Lower leg skin (tissue), 4 donors: ENCODE measurements at places on chromosomes 3 and 15.

GRCh38 chr3:17027318-17027717 is 142.6 kb downstream of the PLCL2 start:
- no peak for DNase-seq

- DNase-seq: no peak
Observed at GRCh38 chr3:46710671-46711295, 6.9 kb downstream of the PRSS50 start.

GRCh38 chr3:153069598-153070510 is 92.2 kb upstream of the RAP2B start:
- DNase-seq: no peak

DNA sequence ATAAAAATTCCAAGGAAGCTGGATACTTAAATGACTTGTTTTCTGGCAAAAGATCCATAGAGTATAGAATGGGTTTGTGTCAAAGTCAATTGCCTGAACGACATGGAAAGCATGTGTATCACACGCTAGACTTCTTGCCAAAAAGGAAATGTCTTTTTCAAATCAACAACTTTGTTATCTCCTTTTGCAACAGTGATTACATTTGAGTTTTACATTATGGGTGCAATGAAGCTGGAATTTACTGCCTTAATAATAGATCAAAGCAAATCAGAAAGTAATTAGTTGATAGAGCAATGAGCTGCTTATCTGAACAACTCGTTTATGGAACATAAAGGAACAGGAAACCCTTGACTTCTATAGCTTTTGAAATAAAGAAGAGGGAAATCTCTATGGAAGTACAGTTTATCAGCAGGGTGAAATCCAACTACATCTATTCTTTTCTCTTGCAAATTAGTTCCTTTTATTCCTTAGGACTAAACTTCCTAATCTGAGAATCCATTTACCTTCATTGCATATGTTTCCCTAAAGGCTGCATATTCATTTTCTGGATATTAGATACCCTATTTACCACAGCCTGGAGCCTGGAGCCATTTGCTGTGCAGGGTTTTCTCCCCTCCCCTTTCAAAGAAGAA is 415.1 kb upstream of the NECTIN3 start:
- no peak for DNase-seq

DNA sequence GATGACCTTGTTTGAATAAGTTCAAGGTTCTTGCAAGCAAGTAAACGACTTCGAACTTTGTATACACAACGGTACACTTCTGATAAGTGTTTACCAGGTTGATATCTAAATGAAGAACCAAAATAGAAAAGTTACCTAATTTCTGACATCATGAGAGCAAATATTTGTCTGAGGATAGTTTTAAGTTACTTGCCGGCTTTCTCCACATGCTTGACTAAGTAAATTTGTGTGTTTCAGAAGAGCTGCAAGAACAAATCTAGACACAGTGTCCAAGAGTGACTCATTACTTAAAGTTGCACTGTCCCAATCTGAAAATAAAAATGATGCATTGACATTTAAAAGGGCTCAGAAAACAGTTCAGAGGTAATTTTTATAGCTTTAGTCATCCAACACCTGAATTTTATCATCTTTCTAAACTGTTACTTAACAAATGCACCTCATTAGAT is 115.1 kb downstream of the HERC1 start:
- DNase-seq: no peak

DNA sequence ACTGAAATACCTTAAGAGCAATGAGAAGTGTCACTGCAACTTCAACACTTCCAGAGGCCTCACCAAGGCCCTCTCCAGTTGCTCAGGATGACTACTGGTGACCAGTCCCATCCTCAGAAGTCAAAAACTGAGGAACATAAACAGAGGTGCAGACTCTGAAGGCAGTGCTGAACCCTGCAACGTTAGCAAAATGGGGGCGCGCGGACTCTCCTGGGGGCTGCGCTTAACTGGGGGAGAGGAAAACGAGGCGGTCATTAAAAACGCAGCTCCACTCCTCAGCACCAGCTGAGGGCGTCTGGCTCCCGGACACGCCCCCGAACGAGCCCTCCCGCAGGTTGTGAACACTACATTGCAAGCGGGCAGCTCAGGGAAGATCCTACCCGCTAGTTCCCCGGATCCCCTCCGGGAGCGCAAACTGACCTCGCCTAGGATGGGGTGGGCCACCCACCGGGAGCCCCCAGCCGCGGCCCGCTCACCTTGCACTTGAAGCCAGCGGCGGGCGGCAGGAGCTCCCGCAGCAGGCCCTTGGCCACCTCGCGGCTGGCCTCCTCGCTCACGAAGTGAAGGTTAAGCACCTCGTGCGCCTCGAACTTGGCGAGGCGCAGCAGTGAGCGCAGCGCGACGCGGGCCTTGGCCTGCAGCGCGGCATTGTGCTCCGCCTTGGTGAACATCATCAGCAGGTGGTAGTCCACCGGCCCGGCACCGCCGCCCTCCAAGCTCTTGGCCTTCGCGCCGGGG is 711 bp downstream of the XXYLT1 start:
- DNase-seq: peak; percentile 87

DNA sequence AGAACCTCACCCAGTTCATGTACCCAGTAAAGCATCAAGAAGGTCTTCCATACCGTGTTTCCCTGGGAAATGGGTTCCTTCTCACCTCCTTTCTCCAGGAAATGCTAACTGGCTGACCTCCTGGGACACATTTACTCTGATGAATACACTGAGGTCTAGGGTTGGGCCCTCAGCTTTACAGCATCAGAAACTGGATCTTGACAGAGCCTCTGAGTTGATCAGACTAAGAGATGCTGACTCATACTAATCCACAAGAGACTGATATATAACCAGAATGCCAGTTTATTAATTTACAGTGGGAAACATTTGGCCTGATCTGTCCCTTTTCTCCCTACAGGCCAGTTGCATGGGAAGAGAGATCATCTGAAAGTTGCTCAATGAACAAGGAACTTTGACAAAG is 55.8 kb downstream of the GTF2E1 start:
- DNase-seq: no peak

DNA sequence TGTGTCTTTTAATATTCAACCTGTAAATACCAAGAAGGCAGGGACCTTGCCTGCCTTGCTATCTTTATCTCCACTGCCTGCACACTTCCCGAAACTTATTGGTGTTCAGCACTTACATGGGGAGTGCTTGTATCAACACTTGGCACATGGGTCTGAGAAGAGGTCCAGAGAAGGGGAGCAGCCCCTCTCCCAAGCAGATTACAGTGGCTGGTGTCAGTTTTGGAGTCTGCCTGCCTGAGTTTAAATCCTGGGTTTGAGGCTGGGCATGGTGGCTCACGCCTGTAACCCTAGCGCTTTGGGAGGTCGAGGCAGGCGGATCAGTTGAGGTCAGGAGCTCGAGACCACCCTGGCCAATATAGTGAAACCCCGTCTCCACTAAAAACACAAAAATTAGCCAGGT is 20.3 kb downstream of the MESD start:
- DNase-seq: no peak

- no peak for DNase-seq
Observed at GRCh38 chr15:81199031-81199779, 2.5 kb downstream of the IL16 start.

- DNase-seq: no peak
Observed at GRCh38 chr3:43638594-43639447, 17.0 kb upstream of the ANO10 start.

- DNase-seq: no peak
Observed at GRCh38 chr15:39979606-39980005, 45.7 kb downstream of the EIF2AK4 start.

GRCh38 chr15:75647370-75648155 is at the start of gene SNX33:
Gene SNX33 (plus strand): TSS chr15:75647912. CDS start chr15:75649103, 1,191 bp downstream.
- DNase-seq: peak; percentile 95

DNA sequence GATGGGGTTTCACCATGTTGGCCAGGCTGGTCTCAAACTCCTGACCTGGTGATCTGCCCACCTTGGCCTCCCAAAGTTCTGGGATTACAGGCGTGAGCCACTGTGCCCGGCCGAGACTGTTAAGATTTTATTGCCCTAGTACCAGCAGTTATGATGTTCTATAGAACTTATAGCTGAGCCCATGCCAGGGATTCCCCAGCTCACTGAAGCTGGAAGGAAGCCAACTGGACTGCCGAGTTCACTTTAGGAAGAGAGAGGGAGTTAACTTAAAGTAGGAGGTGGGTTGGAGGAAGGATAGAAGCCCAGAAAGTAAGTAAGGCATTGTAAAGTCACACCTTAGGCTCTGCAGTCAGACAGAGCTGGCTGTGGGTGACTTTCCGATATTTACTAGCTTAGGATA is 101.1 kb upstream of the BOC start:
- no peak for DNase-seq

GRCh38 chr15:66374179-66374578 is 12.5 kb upstream of the MAP2K1 start:
- DNase-seq: no peak

DNA sequence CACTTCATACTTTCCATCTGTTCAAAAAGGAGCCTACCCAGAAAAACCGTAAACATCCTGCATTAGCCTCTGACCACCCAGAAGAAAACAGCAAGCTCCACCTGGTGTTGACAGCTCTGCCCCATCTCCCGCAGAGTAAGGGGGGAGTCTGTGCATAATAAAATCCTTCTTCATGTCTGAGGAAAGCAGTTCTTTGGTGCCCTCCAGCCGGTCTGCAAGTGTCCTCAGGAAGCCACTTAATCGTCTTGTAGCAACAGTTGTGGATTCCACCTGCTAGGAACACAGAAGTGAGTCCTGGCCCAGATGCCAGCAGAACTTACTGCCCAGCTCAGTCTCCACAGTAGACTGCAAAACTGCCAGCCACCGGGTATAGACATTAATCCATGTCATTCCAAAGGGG is 22.5 kb downstream of the RIOX2 start:
- no peak for DNase-seq

- no peak for DNase-seq
Observed at GRCh38 chr15:88393719-88394519, 73.3 kb downstream of the MRPL46 start.

GRCh38 chr15:57033715-57034439 is 115.4 kb downstream of the TCF12 start:
- no peak for DNase-seq

DNA sequence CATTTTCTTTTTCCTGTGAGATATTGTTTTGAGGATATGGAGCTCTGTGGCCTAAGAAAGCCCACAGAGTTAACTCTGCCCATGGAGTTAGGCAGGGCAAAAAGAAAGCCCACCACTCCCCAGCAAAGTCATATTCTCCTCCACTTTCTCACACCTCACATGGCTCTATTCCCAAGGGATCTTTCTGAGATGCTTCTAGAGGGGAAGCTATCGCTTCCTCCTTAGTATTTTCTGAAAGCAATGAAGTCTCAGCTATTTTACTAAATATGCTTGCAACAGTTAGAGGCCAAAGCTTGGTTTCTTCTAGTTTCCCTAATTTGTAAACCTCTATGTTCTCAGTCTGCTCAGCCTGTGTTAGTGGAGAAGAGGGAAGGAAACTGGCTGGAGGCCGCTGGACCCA is 80.3 kb upstream of the EOMES start:
- DNase-seq: no peak

DNA sequence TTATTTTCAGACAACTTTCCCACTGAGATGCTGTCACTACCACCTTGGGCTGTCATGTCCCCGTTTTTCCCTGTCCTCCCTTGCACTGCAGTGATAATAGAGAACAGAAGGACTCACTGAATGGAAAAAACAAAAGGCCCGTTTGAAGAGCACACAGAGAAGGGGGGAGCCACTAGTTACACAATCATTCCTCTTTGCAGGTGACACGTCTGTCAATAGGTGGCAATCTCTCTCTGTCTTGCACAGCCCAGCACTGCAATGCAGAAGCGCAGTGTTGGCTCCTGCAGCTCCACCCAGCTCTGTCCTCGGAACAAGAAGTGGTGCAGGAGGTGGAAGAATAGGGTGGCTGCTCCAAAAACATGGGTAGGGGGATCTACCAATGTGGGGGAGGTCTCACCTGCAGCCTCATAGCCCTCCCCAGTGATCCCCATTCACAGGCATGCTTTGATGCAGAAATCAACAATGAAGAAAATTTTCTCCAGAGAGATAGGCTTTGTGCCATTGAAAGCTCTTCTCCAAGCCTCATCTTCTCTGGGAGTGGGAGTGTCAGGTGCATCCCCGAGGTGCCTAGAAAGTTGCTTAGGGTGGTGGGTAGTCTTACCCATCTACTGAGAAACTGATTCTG is 31.8 kb downstream of the FSTL1 start:
- no peak for DNase-seq

DNA sequence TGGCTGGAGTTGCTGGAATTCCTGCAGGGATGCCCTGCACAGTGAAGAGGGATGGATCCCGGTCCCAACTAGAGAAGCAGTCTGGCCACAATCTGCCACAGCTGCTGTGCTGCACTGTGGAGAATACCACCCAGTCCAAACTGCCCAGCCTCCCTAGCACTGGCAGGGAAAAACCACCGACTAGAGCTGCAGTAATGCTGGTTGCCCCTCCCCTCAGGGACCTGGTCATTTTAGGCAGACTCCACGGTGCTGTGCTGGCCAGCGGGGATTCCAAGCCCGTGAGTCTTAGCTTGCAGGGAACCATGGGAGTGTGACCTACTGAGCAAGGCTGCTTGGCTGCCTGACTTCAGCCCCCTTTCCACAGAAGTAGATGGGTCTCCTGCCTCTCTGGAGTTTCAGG is 478.0 kb upstream of the ATP11B start:
- DNase-seq: no peak

DNA sequence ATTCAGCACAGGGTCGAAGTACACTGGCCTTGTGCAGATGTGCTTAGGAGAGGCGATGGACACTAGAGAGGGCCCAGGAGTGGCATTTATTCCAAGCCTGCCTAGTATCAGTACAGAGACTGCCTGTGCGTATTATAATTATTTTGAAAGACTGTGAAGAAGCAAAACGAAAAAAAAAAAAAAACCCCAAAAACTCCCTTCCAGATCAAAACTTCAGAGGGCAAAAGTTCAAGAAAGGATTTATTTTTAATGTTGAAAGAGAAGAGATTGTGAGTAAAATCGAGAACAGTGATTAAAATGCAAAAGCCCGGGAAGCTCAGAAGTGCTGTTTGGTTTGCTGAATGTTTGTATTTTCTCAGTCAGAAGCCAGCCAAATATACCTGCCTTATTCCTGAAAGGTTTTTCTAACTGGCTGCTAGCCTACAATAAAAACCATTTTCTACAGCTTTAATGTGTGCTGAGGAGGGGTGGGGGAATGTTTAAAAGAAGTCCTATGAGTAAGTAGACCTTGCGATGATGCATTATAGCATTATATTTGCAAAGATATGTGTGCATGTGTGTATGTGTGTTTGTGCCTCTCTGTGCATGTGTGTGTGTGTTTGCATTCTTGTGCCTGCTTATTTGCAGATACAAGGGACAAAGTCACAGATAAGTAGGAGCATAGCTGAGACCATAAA is 19.3 kb upstream of the LZTFL1 start:
- DNase-seq: no peak
